ENCODE measurements at places on chromosomes 7 and 10.
A peak's percentile ranks its signal among the peaks of the same experiment; 100 is the strongest.

- no peak for DNase-seq
These were observed 701 bp upstream of the CUL1 start for GRCh38 chr7:148698007-148698396.

- DNase-seq: no peak
These were observed 107.5 kb upstream of the KIF5B start for GRCh38 chr10:32163762-32164148.

- no peak for DNase-seq
These were observed 103.5 kb upstream of the CELF2 start for GRCh38 chr10:10914144-10914543.

DNA sequence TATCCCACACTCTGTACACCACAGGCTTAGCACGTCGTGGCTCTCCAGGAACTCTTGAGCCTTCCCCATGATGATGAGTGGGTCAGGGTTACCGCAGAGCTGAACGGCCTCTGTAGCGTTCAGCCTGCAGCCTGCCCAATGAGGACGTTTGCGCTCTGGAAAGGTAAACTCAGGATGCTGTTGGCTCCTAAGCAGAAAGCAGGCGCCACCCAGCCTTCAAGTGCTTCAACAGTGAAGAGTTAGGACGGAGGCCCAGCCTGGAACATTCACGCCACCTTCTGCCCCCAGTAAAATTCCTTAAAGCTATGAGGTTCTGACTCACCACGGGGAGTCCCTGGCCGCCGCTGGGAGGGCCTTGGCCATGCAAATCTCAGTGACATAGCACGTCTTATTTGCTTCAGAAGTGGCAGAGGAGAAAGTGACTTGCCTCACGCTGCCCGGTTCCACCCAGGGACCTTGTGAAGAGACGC lies 161.5 kb upstream of the SH2B2 start:
- DNase-seq: peak; percentile 31

DNA sequence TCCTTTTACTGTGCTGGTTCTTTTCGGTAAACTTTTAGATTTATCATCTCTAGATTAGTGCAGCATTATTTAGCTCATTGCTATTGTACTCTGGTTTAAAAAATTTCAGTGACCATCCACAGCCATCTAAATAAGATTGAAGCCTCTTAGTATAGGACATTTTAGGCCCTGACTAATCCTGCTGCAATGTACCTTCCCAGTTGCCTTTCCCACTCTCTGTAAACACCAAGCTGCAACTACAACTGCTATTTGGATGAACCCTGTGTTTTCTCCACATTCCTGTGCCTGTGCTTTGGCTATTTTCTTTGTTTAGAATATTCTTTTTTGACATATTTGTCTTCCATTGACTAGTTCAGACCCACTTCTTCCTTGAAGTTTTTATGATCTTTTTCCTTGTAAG lies 314.6 kb downstream of the AUTS2 start:
- DNase-seq: no peak

DNA sequence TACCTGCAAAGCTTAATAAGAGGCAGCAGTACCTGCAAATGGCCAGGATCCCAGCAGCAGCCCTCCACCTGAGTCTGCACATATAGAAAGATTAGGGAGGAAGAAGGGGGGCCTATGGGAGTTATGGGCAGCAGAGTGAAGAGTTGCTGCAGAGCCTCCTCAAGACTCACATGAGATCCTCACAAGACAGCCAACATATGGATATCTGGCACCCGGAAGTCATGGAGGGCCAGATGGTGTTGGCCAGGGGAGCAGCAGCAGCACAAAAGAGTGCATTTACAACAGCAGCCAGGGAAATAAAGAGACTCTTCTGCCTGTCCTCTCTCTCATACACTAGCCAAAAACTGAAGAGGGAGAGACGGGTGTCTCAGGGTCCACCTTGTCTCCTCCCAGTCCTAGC lies 4.0 kb upstream of the TAS2R40 start:
- no peak for DNase-seq

- no peak for DNase-seq
These were observed 254.8 kb downstream of the MAD1L1 start for GRCh38 chr7:1977876-1978441.

- no peak for DNase-seq
These were observed 114.2 kb upstream of the GPR22 start for GRCh38 chr7:107355616-107356015.

- DNase-seq: no peak
These were observed 5.8 kb upstream of the KCNH2 start for GRCh38 chr7:150983893-150984368.

DNA sequence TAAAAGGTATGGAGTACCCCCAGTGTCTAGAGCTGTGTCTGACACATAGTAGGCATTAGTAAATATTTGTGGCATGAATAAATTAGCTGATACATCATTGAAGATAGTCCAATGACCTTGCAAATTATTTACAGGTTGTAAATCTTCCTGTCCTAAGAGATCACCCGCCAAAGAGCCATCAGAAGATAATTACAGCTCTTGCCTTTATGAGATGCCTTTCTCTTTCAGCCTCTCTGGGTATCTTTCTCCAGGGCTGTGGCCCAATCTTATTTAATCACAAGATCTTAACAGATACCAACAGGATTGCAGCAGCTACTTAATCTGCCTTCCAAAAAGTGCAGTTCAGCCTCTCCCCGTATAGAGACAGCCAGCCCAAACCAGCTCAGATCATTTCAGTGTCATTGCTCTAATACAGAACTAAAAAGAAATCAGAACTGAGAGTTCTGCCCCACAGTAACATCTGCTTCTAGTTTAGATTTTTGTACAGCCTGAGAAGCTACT lies 41.5 kb downstream of the MYOF start:
- DNase-seq: no peak

- DNase-seq: no peak
These were observed 4.1 kb downstream of the GET4 start for GRCh38 chr7:880450-880849.

DNA sequence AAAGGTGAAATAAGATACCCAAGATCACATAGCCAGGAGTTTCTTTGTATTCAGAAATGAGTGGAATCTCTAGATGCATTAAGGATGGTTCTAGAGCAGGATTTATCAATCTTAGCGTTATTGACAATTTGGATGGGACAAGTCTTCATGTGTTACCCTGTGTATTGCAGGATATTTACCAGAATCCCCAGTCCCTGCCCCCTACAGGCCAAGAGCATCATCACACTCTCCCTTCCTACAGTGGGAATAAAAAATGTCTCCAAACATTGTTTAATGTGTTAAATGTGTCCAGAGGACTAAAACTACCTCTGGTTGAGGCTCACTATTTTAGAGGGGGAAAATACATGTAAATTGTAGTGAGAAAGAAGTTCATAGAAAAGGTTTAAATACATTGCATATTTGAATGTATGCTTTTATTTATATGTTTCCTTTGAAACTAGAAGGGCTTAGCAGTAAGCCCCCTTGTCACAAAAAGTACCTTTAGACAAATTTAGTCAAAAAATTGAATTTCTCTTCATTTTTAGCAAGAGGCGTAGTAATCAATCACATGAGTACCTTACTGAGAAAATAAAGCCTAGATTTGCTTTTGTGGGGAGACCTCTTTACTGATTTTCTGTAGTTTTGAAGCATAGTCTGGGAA lies 141.2 kb downstream of the MLLT10 start:
- DNase-seq: no peak

DNA sequence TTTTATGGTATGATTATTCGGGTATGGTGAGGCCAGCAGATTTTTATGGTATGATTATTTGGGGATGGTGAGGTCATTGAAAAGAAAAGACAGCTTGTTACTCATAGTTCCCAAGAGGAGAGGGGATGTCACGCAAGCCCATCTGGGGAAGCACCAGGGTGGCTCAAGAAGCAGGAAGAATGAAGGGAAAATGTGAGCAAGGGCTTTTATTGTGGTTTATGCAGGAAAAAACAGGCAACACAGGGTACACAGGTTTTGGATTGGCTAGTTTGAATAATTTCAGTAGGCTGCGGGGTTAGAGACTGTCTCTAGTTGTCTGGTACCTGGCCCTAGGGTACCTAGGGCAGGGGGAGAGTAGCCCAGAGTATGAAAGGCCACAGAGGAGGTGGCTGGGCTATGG lies 26.8 kb upstream of the DGKI start:
- no peak for DNase-seq

GRCh38 chr7:138032186-138032585 lies 30.3 kb upstream of the CREB3L2 start:
- DNase-seq: no peak

- DNase-seq: no peak
These were observed 218.6 kb downstream of the RPS24 start for GRCh38 chr10:78252286-78252685.

DNA sequence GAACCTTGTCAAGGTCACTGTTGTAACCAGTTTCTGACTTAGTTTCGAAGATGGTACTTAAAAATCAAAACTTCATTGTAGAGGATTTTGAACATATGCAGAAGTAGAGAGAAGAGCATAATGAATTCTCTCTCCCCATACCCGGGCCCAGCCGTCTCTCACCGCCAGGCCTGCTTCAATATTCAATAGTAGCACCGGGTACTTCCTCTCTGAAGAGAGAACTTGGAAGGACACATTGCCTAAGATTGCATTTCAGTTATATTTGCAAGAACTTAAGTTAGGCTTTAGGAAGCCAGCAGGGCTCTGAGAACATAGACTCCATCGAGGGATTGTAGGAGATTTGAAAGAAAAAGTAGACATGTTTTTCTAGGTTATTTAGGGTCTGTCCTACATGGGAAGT lies 19.1 kb downstream of the LMTK2 start:
- DNase-seq: no peak

GRCh38 chr10:121059351-121059750 lies 208.2 kb downstream of the WDR11 start:
- no peak for DNase-seq

- no peak for DNase-seq
These were observed 110.9 kb downstream of the BAMBI start for GRCh38 chr10:28788252-28788651.

DNA sequence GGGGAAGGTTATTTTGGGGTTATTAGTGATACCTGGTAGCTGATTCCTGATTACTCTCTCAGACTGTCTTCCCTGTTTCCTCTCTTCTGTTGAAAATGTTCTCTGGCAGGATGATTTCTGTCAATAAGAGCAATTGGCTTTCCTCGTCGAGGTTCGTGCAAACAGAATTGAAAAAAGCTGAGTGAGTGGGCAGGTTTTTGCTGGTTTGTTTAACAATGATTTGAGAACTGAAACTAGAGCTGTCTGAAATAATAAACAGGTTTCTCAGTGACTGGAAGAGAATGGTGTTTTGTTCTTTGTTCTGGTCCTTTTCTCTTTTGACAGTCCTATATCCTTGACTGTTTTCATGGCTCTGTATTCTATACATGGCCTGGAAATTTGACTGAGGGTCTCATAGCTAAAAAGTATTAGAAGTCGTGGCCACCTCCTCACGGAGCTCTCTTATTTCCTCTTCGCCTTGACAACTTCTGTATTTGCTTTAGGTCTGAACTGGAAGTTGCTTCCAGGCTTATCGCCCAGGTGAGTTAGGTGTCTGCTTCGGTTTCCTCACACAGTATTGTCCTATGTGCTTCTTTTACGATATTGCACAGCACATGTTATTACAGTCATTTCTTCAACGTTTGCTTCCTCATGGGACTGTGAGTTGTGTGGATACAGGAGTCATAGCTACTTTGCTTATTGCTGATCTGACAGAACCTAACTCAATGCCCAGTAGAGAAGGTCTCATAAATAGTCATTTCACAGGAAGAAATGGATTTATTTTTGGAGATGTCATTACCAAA lies 403.6 kb downstream of the NRG3 start:
- DNase-seq: no peak

DNA sequence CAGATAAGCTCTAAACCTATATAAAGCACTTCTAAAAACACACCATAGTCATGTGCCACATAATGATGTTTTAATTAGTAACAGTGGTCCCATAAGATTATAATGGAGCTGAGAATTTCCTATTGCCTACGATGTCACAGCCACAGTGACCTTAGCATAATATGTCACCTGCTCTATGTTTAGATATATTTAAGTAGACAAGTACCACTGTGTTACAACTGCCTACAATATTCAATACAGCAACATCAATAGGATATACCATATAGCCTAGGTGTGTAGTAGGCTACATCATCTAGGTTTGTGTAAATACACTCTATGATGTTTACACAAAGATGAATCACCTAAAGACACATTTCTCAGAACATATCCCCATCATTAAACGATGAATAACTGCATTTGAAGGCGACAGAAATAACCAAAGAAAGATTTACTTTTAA lies 24.5 kb downstream of the GPR22 start:
- DNase-seq: no peak

- no peak for DNase-seq
These were observed 446.3 kb downstream of the TCERG1L start for GRCh38 chr10:130864961-130865818.

GRCh38 chr7:142603870-142604448 lies 145.3 kb upstream of the PRSS1 start:
- no peak for DNase-seq

- no peak for DNase-seq
These were observed 281.1 kb upstream of the PFKP start for GRCh38 chr10:2786251-2786650.

- DNase-seq: no peak
These were observed 204.9 kb upstream of the ZMIZ1 start for GRCh38 chr10:78863906-78864239.

DNA sequence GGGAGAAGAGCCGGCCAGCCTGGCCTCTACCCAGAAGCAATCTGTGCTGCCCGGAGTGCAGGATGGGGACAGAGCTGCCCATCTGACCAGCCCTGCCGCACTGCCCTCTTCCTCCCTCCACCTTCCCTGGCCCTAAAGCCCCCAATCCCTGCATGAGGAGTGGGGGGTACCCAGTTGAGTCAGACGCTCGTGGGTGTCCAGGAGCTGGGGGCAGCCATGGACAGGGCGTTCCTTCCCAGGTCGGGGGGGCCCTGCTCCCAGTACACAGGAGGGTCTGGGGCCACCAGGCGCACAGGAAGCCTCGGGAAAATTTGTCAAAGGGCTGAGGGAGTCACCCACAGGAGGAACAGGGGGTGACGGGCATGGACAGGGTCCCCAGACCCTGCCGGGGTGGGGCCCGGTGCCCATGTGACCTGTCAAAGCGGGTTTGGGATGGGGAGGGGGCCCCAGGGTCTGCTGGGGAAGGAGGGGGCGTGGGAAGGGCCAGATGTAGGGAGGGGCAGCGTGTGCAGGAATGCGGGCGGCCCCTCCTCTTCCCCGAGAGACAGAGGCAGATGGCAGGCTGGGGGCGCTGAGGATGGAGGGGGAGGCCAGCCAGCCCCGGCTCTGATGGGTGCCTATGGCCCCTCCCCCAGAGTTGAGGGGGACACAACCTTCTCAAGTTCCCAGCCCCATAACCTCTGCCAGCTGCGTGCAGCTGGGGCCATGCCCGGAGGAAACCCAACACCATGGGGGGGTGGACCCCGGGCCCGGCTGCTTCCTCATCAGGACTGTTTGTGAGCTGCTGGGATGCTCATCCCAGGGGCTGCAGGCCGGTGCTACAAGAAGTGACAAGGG lies 21.5 kb upstream of the GRIFIN start:
- DNase-seq: no peak

DNA sequence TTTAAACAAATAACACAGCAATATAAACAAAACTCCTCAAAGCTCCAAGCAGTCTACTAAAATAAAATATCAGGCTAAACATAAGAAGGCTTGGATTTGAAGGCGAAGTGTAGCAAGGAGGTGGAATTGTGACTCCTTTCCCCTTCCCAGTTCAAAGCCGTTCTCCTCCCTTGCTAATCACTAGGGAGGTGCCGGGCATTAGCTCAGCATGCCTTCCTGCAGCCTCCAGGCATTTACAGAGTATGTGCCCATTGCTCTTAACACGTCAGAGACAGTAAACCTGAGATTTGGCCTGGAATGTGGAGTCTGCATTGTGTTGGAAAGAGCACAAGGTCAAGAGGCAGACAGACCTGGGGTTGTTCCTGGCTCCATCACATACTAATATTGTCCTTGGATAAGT lies 15.6 kb downstream of the CNNM1 start:
- DNase-seq: no peak

GRCh38 chr10:113357681-113358300 lies 195.1 kb upstream of the HABP2 start:
- DNase-seq: no peak
